ENCODE measurements at places on chromosomes 7 and 10.
A peak's percentile ranks its signal among the peaks of the same experiment; 100 is the strongest.

DNA sequence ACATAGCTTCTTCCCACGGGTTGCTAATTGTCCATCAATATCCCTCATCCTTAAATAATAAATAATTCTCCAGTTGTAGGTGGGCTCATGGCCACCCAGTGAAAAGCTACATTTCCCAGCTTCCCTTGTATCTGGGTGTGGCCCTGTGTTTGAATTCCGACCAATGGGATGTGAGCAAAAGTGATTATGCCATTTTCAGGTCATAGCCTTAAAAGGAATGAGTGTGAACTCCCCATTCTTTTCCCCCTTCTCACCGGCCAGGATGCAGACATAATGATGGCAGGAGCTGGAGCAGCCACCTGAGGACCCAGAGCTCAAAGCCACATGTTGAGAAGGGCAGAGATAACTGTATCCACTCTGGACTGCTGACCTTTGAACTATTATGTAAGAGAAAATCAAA, 30.3 kb upstream of the CALU start:
- no peak for DNase-seq

- no peak for DNase-seq
Observed at GRCh38 chr10:80186364-80187012, 18.8 kb downstream of the ANXA11 start.

DNA sequence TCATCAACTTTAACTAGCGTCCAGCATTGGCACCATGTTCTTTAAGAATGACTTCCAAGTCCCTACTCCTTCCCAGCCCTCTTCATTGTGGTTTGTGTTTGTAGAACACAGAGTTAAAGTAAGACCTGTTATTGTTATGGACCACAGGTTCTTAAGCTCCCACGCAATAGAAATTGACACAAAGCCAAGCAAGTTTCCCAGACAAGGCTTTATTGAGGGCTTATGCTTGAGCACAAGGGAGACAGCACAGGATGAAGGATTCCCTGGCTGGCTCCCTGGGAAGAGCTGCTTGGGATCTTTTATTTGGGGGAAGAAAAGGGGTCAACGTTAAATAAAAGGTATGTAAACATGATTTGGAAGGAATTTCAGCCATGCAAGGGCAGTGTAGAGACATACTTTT, 44.3 kb upstream of the PRKCQ start:
- DNase-seq, result no peak

DNA sequence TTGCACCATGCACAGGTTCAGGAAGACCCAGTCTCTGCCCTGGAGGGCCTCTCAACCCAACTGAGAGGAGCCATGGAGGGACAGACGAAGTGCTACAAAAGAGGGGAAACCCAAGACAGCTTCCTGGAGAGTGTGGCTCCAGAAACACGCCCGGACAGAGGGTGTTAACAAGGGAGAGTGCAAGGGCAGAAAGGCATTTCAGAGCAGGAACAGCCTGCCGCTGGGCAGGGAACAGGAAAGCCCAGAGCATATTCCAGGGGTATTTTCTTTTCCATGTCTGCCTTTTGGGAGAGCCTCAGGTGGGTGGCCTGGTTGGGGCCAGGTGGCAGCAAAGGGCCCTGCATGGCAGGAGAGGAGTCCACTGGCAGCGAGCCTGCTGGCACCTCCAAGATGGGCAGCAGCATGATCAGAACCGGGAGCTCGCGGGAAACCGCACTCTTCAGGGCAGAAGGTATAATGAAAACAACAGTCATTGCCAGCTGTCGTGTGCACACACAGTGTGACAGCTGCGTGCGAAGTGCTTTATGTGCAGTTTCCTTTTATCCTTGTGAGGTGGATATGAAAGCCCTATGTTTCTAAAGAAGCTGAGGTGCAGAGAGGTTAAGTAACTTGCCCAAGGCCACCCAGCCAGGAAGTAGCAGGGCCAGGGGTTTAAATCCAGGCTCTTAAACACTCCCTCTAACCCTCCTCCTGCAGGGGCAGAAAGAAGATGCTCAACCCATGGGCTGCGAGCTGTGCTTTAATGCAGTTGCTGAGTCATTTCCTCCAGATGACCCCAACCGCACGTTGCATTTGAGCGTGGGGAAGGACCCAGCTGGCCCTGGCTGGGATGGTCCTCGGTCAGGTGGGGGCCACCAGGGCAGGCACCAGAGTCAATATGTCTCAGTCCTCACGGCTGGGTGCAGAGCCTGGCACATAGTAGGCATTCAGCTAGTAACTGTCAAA, 128.6 kb downstream of the OAT start:
- no peak for DNase-seq

- DNase-seq, result no peak
Observed at GRCh38 chr7:134792968-134793367, 13.5 kb downstream of the CALD1 start.

DNA sequence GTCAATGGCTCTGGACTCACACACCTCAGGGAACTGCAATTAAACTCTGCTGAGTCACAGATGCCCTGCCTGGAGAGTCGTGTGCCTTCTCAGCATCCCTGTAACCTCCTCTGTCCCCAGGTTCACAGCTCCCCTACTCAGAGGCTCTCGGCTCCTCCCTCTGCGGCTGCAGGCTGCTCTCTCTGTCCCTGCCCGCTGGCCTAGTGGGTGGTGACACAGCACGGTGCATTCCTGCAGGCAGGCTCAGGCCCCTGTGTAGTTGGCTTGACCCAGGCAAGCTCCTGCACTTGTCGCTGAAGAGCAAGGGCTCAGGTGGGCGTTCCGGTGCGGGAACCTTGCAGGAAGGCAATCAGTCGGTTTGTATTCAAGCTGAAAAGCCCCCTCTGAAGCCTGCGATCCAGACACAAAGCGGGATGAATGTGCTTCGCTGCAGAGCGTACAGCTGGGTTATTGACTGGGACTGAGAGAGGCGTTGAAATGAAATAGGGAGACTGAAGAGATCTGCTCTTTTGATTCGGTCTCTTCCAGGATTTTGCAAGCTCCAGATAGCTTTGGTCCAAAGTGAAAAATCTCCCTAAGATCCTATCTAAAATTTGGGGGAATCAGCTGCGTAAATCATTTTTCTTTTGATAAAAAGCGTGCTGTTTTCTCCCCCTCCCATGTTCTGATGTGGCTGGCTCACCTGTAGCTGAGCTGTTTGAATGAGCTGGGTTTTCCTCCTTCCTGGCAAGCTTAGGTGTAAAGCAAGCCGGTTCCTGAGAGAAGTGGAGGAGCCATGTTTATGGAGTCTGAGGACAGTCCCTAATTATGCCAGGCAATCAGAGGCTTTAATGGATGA, 208.7 kb upstream of the PHYHIPL start:
- no peak for DNase-seq

DNA sequence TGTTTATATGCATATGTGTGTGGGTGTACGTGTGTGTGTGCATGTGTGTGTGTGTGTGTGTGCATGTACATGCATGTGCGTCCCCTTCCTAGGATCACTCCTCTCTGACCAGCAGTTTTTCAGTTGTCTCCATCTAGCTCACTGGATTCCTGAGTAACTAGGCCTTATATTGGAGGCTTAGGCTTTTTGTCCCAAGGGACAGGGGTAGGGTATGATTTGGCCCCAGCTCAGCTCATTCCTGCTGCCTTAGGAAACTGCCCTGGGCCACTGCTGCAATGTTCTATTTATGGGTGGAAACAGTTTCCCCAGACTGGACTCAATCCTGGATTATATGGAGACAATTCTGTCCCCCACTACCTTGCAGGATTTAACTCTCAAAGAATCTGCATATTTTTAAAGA, 68.8 kb upstream of the SDK1 start:
- no peak for DNase-seq

DNA sequence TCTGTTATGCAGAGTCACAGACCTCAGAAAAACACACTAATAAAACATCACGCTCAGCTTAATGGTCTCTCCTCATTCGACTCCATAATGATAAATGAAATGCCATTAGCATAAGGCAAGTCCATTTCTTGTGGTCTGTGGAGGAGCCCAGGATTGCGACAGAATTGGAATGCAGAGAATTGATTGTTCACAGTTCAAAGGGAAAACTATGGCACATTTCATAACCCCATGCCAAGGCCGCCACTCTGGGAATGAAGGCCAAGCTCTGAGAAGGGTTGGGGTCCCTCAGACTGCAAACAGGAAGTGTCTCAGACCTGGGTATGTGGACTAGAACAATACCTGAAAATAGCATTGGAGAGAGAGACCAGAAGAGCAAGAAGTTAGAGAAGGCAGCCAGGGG, 398.9 kb downstream of the ADRA2A start:
- no peak for DNase-seq

DNA sequence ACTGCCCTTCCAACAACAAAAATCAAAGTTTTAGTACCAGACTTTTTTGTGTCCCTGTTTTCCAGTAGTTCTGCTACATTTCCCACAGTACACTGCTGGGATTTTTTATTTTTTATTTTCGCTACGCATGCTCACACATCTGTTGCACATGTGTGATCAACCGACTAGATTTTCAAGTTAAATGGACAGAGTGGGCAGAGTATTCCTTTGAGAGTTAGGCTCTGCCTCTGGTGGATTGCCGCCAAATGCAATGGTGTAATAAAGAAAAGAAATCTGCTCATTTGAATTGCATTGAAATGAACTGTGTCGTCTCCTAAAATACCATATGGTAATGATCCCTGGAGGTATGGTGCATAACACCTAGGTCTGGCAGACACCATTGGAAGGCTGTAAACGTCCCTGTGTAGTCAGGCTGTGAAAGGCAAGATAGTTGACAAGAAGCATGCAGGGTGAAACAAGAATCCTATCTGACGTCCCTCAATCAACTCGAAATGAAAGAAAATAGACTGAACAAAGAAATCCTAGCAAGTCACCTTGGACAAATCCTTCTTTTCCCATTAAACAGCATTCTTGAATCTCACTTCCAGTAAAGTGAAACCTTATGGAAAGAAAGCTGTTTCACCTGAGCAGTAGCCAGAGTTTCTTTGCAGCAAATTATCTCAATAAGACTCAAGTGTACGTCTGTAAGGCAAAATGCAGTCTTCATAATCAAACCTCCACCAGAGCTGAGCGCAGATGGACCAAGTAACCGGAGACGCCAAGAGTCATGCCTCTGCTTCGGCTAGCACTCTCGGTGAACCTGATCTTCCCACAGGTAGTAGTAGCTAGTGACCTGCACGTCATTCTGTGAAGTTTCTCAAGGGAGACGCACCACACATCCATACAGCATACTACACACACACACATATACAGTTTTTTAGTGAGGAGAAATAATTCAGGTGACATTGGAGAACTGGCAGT, 357.3 kb downstream of the CRPPA start:
- DNase-seq, result no peak

DNA sequence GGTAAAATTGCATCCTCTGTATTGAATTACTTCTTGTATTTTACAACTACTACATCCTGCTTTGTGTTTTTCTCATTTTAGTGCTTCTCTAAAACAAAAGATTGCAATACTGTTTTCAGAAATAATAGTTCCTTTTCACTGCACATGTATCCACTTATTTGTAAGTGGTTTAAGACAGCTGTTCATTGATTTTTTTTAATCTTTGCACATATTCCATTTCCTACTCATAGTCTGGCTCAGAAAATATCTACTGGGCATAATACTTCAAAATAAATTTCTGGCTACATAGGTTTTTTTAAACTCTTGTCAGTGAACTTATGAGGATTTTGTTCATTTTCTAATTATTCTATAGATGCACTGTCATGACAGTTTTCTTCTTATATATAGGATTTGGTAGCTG, 54.8 kb downstream of the SND1 start:
- no peak for DNase-seq

DNA sequence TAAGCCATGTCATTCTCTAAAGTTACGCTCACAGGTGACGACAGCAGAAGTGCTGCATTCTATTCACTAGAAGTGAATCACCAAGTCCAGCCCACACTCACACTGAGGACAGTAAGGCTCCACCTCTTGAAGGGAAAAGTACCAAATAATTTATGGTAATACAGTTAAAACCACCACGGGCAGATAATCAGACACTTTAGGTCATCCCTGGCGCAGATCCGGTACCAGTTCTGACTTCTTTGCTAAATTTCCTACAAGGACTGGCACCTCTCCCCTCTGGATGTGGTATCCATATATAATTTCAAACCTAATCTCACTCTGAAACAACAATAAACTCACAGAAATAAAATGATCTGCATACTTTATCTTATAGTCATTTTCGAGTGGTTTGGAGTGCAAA, 954.7 kb upstream of the GHITM start:
- no peak for DNase-seq

GRCh38 chr10:114815791-114816190, 5.8 kb upstream of the FHIP2A start:
- DNase-seq, result peak; percentile 55

DNA sequence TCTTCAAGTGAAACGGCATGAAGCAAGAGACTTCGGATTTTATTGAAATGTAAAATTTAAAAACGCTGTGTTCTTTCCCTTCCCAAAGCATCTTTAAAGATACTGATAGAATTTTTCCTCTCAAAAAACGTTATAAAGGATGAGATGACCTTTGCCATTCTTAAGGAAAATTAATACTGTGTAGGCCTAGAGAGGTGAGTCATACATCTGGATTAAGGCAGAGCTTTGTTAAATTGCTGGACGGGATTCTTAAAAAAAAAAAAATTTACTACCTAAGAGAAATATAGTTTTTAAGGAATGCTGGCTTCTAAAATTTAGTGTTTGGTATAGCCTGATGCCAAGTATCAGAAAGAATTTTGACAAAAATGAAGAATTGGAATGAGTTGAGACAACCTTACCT, 6.3 kb upstream of the HBP1 start:
- no peak for DNase-seq

DNA sequence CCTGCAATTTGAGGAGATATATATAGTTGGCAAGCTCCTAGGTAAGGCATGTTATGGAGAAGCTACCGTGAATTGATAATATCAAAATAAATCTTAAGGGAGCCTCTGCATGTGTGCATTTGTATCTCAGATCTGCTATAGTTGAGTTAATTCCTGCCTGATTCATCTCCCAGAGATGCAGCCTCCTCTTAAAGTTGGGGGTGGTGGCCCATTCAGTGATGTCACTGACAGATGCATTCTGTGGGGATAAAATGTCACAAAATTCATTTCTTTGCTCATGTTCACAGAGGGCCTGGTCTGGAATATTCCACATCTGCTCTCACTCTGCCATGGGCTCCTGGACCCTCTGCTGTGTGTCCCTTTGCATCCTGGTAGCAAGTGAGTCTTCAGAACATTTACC, 185.8 kb upstream of the PRSS1 start:
- DNase-seq, result peak; percentile 91

GRCh38 chr10:106255111-106255678, 909.3 kb downstream of the SORCS1 start:
- no peak for DNase-seq

DNA sequence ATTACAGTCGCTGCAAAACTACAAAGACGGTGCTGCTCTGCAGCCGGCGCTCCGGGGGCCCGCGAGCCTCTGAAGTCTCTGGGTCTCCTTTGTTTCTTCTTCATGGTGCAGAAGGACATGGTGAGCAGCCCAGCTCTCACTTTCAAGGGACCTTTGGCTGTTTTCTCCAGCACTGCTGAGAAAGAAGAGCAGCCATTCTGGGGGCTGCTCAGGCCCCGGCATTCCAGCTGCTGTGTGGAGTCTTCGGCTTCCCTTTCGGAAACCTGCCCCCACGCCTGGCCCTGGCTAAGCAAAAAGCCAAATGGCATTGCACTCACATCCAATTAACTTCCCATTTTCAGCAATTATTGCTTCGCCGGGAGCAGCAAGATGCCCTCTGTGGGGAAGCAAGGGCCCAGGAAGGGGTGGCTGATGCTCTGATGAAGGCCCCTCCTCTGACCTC, 555.7 kb downstream of the PTPRN2 start:
- DNase-seq, result no peak
